ENCODE measurements at places on chromosomes 4 and X.

DNA sequence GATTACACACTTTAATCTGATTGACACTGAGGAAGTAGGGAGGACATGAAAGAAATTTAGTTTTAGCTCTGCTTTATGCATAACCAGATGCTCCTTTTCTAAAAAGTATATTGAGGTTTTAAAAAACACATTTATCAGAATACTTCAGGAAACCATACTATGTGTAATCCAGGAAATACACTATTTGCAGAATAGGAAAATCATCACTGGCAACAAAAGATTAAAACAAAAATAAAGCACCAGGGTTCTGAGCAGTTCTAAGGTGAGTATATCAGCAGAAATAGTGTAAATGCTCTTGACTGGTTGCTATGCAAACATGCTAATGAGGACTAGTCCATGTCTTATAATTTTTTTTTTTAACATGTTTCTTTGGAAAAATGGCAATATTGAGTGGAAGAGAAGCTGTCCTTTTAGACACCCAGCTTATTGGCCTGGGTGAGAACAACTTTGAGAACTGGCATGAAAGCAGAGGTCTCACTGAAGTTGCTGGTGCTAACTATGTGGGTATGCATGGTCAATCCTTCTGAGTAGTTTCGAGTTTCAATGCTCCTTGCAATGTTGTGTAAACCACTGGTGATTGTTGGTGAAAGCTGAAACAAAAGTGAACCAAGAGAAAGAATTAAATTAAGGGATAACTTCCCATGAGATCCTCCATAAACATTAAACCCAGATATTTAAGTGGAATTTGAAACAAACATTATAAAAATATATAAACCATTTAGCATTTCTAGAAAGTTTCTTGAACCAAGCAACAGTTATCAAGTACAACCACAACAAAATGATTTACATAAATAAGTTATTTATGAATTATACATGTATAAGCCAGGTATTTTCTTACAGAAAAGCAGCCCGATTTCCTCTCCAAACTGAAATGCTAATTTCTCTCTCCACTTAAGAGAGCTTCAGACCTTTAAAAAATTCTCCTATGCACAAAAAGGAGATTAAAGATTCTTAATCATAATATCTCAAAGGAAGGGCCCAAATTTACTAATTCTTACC, 20.4 kb upstream of the SCD5 start:
- DNase-seq, result no peak

- DNase-seq, result no peak
Measured at GRCh38 chrX:19887911-19888879, 795 bp upstream of the SH3KBP1 start.

- no peak for DNase-seq
Measured at GRCh38 chr4:87589531-87589930, 18.8 kb upstream of the DSPP start.

DNA sequence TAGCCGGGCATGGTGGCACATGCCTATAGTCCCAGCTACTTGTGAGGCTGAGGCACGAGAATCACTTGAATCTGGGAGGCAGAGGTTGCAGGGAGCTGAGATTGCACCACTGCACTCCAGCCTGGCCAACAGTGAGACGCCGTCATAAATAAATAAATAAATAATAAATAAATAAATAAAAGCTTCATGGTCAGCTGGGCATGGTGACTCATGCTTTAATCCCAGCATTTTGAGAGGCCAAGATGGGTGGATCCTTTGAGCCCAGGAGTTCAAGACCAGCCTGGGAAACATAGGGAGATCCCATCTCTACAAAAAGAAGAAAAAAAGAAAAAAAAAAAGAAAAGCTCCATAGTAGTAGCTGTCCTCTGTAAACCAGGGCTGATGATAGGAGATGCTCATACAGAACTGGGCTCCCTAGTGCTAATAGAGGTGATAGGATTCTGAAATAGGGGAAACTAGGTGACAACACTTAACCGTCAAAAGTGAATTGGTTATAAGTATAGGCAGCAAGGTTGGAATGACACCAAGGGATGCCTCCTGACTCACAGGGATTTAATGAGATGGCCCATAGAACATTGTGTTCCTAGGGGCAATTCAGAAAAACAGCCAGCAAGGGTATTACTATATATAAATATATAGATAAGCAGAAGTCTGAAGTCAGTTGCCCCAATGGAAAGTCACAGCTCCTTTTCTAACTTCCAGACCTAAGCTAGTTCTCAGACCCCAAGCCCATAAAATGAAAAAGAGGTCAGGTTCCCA, 41.8 kb upstream of the ARHGEF6 start:
- no peak for DNase-seq

DNA sequence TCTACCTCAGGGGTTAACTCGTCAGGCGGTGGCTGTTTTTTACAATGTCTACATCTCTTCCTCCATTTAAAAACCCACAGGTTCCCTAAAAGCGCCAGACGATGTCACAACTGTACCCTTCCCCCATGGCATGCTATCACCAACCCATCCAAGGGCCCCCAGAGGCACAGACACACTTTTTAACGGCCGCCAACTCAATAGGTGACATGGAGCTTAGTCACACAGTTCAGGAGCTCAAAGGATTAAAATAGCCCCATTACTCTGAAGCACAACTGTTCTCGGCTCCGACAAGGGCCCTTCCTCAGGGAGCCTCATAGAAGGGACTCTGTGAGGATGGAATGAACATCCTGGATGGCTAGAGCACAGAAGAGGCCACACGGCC, 12.4 kb downstream of the SH3KBP1 start:
- DNase-seq, result no peak

GRCh38 chr4:168812806-168813205, 197.2 kb downstream of the CBR4 start:
- DNase-seq, result no peak

GRCh38 chr4:9989918-9990635, 31.2 kb downstream of the SLC2A9 start:
- no peak for DNase-seq
